Activated CD8-positive, alpha-beta memory T cell treated with anti-CD3 and anti-CD28 coated beads for 1 hour (primary cell): ENCODE measurements at places on chromosomes 4 and X.

DNA sequence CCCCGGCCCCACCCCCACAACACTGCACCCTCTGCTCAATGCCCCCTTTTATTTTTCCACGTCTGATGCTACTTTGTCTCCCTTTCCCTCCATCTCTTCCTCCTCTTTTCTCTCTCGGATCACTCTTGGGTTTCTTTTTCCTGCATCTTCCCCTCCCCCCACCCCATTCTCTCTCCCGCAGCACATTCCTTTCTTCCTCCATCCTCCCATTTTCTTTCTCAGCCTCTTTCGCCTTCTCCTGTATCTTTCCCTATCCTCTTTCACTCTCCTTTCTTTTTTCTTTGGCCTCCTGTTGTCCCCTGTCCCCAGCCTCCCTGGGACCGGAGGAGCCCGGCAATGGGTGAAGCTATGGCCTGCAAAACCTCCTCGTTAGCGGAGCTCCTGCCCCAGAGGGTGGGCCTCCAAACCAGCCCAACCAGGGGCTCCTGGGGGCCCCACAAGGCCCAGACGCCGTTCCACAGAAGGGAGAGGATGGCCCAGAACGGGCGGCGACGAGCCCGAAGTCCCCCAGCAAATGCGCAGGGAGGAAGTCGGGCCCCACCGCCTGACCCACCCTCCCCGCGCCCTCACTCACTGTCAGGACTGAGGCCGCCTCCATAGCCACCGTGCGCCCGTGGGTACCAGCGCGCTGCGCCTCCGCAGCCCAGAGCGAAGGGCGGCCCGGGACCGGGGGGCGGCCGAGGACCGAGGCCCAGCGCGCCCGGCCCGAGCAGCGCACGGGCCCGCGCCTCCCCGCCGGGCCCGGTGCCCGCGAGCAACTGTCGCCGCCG is 807 bp downstream of the HMX1 start:
- DNase-seq = no peak

- DNase-seq = no peak
Measured at GRCh38 chr4:44983083-44983482, 256.7 kb upstream of the GNPDA2 start.

GRCh38 chr4:184028561-184029374 is 123.7 kb downstream of the STOX2 start:
- peak; percentile 4 for DNase-seq

GRCh38 chr4:154044742-154045485 is 256.0 kb upstream of the SFRP2 start:
- DNase-seq = no peak

DNA sequence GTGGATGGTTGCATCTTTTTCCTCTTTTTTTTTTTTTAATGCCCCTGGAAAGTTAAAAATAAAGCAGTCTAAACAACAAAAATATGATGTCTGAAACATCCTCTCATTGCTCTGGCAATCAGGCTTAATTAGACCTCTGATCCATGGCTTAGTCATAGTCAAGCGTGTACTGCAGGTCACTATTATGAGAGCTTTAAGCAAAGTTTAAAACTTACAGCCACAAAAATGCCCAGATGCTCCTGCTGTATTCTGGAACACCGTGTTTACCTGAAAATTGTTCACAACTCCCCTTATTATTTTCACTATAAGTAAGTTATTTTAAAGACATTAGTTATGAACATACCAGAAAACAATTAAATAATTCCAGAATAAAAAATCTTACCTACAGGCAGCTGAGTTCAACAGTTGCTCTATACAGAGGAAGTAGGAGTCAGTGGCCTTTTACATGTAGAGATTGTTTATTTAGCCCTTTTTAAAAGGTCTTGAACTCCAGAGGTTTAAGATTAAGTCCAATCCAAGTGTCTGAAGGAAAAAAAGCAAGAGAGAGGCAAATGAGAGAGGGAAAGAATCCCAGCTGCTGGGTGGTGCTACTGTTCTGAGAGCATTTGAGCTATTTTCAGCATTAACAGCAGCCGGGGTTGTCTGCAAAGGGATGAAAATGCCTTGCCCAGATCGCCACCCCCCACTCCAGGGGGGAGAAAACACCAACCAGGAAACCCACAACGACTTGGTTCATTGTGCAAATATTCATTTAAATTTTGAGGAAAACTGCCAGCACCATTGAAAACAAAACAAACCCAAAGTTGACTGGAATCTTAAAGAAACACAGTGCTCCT is 36.9 kb downstream of the SORBS2 start:
- DNase-seq = no peak
